ENCODE measurements at places on chromosomes 5 and 9.

DNA sequence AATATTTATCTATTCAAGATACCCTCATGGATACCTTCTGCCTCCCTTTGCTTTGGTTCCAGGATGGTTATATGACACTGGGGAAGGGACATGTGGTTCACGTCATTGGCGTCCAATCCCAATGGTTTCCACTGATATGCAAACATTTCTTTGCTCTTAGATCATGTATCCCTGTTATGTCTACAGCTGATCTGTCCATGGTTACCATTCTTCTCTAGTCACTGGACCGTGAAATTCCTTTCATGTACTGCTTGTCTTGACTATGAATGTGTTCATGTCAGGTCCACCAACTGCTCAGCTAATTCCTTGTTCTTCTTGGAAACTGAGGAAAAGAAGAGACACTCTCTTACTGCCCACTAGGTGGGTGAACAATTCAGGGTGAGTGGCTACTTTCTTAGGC is 391.1 kb upstream of the ZNF608 start:
- no peak for DNase-seq

DNA sequence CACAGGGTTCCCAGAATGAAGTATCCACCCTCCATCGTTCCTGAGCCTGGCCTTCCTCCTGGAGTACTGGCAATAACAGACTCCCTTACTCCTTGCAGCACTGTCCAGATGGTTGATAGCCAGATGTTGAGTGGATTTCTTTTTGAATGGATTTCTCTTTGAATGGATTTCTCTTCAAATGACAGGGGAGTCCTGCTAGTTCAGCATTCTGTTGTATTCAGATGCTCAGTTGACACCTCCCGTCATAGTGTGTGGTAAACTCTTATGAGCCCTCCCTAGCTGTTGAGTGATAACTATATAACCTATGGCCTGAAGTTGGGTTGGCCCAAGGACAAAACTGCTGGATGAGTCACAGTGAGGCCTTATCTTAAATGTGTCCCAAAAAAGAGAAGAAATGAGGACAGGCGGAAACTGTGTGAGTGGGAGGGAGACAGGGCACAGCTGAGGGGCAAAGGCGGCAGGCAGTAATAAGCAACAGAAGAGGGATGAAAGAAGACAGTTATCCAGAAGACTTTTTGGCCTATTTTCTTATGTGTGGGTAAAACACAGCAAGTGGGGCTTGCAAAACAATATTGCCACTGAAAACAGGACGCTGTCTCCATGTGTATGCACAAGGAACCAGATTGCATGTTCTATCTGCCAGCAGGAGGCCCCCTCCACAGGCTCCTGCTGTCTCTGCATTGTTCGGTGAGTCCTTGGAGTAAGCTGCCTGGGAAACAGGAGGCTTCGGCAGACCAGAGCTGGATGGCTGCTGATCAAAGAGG is 209.5 kb upstream of the S1PR3 start:
- DNase-seq = no peak

DNA sequence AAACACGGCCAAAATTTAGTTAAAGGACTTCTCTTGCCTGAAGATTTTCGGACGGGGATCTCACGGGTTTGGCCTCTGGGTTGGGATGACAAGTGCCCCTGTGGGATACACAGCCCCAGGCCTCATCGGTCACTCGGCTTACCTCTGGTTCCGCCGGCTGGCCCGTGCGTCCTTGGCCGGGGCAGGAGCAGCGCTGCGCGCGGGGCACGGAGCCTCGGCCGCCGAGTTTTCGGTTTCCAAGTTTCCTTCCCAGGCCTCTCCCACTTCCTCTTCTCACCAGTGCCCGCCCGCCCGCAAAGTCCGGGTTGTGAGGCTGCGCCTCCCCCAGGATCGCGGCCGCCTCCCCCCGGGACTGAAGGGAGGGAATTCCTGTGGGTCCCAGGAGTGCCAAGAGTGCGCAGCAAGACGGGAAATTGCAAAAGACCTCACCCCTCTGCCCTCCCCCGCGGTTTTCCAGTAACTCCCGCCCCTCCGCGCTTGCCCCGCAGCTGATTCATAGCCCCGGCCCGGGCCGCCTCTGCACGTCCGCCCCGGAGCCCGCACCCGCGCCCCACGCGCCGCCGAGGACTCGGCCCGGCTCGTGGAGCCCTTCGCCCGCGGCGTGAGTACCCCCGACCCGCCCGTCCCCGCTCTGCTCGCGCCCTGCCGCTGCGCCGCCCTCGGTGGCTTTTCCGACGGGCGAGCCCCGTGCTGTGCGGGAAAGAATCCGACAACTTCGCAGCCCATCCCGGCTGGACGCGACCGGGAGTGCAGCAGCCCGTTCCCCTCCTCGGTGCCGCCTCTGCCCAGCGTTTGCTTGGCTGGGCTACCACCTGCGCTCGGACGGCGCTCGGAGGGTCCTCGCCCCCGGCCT is at the start of gene OSMR:
TSS of gene OSMR (plus strand) at position 487 of the 853 bp plus-strand sequence. CDS start 23,033 bp downstream, outside the sequence.
- DNase-seq = no peak

DNA sequence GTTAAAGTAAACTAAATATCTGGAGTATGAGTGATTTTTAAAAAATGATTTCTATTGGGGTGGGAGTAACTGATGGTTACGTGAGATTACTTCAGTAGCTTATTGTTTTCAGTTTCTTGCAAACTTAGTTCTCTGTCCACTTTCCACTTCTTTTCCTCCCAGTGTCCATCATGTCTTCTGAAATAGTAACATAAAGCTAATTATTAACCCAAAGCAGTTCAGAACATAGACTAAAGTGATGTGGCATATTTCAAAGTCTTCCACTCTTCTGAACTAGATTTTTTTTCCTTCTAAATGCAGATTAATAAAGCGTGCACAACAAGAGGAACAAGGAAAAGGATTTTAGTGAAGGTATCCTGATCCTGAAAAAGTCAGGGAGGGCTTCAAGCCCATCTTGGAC is 114.1 kb downstream of the MAN2A1 start:
- DNase-seq = no peak

- no peak for DNase-seq
Measured at GRCh38 chr5:96315431-96315830, 117.6 kb downstream of the PCSK1 start.

DNA sequence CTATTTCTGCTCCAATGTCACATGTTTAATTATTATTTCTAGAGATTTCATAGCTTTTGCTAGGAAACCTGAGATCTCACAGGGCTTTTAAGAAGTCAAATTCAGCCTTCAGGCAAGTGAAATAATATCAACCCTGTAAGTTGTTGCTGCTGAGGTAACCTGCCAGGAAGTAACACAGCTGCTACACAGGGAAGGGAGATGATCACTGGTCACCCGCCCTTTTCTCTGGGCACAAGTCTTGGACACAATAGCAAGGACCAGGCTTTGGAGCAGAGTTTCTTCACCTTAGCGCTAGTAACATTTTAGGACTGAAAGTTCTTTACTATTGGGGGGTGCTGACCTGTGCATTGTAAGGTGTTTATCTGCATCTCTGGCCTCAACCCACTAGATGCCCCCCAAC is 50.1 kb downstream of the PTTG1 start:
- no peak for DNase-seq

All from stimulated activated CD8-positive, alpha-beta memory T cell treated with anti-CD3 and anti-CD28 coated beads, Interleukin-4, amount 100 ng/mL, for 1 hour (primary cell).